ENCODE measurements at places on chromosomes 16 and 17. TPM values are rescaled to one million over a fixed set of nuclear protein-coding genes. Genes with fewer than 3 reads are reported as not detected.

The NRN1L gene
- 1.0 TPM for total RNA-seq

The CHP2 gene
- not detected for total RNA-seq

The SLC6A2 gene
- total RNA-seq, result not detected

The KRT34 gene
- total RNA-seq, result not detected

The FNDC8 gene
- not detected for total RNA-seq

The SLC5A10 gene
- not detected for total RNA-seq

The TBC1D3D gene
- total RNA-seq, result 2.2 TPM

The CCL2 gene
- not detected for total RNA-seq

The FAM117A gene
- total RNA-seq, result 11.9 TPM

The CCL1 gene
- not detected for total RNA-seq

The MRPL58 gene
- total RNA-seq, result 22.2 TPM

The SLX1B gene
- 33.6 TPM for total RNA-seq

The CLEC18A gene
- 2.5 TPM for total RNA-seq

The MYOCD gene
- not detected for total RNA-seq

The PRSS53 gene
- total RNA-seq, result 20.4 TPM

The EIF5A gene
- 347 TPM for total RNA-seq

The KCNH6 gene
- total RNA-seq, result 4.1 TPM

The RCVRN gene
- not detected for total RNA-seq

The CCL8 gene
- total RNA-seq, result not detected

The CYB5D1 gene
- total RNA-seq, result 9.2 TPM

The GAST gene
- not detected for total RNA-seq

The KPNA2 gene
- 223 TPM for total RNA-seq

The FZD2 gene
- total RNA-seq, result 1.3 TPM

The ARL5C gene
- total RNA-seq, result not detected

The CPNE7 gene
- 17.8 TPM for total RNA-seq

The BICDL2 gene
- total RNA-seq, result not detected

The KRT36 gene
- total RNA-seq, result not detected

The C17orf50 gene
- not detected for total RNA-seq

The DNAI2 gene
- not detected for total RNA-seq

The TEX19 gene
- not detected for total RNA-seq

The MARVELD3 gene
- total RNA-seq, result 0.25 TPM

The IGF2BP1 gene
- 260 TPM for total RNA-seq

The CHST5 gene
- 0.64 TPM for total RNA-seq

The CACNA1G gene
- total RNA-seq, result 2.2 TPM

The EVI2B gene
- not detected for total RNA-seq

The PLA2G15 gene
- 11.9 TPM for total RNA-seq

The PRR35 gene
- total RNA-seq, result not detected

The SLC35B1 gene
- total RNA-seq, result 123 TPM

The FOXF1 gene
- not detected for total RNA-seq

The UBE2O gene
- 94.3 TPM for total RNA-seq

The PLXDC1 gene
- total RNA-seq, result not detected

The TM4SF5 gene
- not detected for total RNA-seq

The SNX11 gene
- 44.0 TPM for total RNA-seq

The GNPTG gene
- total RNA-seq, result 50.5 TPM

The NEUROD2 gene
- 6.3 TPM for total RNA-seq

The GNG13 gene
- not detected for total RNA-seq

The CLEC18C gene
- total RNA-seq, result 0.66 TPM

The KRT32 gene
- total RNA-seq, result not detected

The BBS2 gene
- total RNA-seq, result 40.7 TPM

The SCARF1 gene
- total RNA-seq, result 4.0 TPM

The TRAPPC1 gene
- total RNA-seq, result 214 TPM

The CHAD gene
- total RNA-seq, result not detected

The ZNF646 gene
- 33.1 TPM for total RNA-seq

The FBXW10 gene
- not detected for total RNA-seq

The NHLRC4 gene
- total RNA-seq, result 3.4 TPM

The SPIRE2 gene
- 39.2 TPM for total RNA-seq

The POLR2C gene
- 48.1 TPM for total RNA-seq

The ABCC1 gene
- total RNA-seq, result 29.9 TPM

The DNAAF1 gene
- 0.56 TPM for total RNA-seq

All from glutamatergic neuron (in vitro differentiated cells).